Cortex of kidney (tissue), 1 donor: ENCODE measurements at places on chromosomes 11 and 22.

GRCh38 chr11:105829084-105829483, 193.0 kb downstream of the MSANTD4 start:
- DNase-seq, result no peak

- DNase-seq, result no peak
These were observed 2.7 kb downstream of the CD5 start for GRCh38 chr11:61104963-61105362.

- DNase-seq, result no peak
These were observed 66.7 kb downstream of the EFCAB6 start for GRCh38 chr22:43745411-43745770.

- no peak for DNase-seq
These were observed 7.4 kb downstream of the WEE1 start for GRCh38 chr11:9580894-9581293.

- no peak for DNase-seq
These were observed 114.9 kb downstream of the KCNQ1 start for GRCh38 chr11:2559527-2560311.

DNA sequence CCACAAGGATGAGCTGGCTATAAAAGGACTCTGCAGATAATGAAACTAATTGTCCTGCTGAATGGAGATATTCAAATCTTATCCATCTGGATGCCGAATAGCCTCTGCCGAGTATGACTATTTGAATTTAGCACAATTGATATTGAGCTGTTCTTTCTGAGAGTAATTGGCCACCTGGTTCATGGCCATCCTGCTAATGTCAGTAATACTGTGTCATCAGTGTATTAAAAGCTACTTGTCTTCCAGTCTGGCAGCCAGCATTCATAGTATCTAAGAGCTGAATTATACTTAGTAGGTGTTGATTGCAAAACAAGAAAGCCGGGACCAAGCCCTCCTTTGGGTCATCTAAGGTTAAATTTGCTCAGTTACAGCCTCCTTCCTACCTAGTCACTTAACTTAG, 310.7 kb upstream of the NCAM1 start:
- no peak for DNase-seq

DNA sequence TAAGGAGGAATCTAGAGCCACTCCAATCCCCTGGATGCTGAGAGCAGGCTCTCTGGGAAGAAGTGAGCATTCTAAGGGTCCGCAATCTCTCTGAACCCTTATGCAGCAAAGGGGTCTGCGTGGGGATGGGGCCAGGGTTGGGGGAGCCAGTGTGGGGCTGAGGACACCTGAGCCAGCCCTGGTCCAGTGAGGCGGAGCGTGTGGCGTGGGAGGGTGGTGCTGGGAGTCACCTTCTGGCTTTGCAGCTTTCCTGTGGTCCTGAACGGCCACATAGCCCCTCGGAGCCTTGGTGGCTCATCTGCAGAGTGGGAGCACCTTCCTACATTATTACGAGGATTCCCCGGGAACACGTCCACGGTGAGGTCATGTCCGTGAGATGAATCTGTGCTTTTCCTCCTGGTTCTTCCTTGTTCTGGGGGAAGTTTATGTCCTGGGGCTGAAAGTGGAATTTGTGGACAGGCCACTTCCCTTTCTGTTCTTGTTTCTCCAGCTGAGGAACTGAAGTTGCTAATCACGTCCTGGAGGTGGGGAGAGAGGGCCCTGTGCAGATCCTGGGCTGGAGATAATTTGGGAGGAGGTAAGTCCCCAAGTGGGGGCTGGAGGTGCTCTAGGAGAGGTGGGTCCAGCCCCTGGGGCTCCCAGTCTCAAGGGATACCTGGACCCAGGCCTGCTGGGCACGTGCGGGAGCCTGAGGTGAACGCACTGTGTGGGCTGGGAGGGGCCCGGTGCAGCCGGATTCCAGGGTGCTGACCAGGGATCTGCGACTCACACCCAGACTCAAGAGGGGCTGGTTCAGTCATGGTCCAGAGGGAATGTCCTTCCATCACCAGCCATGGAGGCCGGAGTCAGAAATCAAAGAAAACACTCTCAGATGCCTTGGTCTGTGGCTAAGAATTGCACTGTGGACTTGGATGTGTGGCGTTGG, 6.1 kb downstream of the MRGPRE start:
- DNase-seq, result no peak

DNA sequence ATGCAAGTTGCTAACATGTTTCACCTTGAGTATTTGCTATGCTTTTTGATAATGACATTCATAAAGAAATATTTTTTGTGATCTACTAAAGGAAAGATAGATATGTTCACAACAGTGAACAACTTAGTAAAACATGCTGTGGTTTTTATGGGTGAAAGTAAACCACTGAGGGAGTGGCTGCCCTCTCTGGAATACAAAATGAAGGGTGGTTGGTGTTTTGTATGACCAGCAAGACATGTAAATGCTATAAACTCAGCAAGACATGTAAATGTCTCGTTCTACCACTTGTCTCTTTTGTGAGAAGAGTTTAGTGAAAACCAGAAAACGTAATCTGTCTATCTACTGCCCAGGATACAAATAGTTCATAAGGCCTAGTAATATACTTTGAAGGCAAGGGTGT, 7.6 kb upstream of the AMPD3 start:
- DNase-seq, result no peak

DNA sequence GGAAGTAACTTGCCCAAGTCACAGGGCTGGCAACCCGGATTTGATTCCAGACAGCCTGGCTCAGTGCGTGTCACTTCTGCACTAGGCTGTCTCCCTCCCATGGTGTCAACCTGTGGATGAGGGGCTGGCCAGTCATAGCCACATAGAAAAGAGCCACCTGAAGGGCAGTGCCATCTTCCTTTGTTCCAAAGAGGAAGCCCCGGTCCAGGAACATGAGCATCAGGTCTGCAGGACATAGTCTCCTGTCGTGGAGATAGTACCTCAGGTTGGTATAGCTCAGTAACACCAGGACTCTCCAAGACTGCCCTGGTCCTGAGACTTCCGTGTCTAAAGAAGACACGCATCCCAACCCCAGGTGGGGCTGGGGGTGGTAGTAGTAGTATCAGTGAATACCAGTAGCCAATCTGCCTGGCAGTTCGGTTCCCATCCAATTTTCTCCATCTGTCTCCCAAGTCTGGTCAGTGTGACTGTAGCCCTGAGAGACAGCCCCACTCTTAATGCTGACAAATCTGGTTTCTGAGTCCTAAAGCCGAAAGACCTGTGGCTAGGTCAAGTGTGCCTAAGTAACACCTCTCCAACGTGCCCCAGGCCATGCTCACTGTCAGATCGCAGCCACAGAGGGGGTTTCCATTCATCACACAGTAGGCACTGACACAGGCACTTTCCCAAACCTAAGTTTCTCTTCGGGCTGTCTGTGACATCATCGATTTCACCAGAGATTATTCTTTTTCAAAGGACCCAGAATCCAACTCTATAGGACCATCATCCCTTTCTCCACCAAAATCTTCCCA, 33.1 kb downstream of the C11orf58 start:
- no peak for DNase-seq

- no peak for DNase-seq
These were observed 119.2 kb downstream of the FEZ1 start for GRCh38 chr11:125376856-125377255.

DNA sequence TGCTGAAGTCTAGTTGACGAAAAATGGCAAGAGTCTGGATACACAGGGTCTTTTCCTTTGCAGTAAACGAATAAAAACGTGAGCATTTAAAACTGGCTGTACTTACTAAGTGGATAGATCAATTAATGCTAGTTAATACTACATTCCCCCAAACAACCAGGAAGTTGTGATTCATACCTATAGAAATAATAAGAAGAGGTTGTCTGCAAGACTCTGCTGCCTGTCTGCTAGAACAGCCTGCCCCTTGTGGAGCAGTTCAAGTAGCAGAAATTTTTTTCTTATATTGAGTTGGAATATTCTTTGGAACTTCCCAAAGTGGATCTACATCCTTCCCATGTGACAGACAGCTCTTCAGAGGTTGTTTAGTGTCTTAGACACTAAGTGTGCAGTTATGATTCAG, 86.8 kb downstream of the TEAD1 start:
- no peak for DNase-seq

GRCh38 chr11:75594211-75594610, 32.2 kb downstream of the SERPINH1 start:
- no peak for DNase-seq

- DNase-seq, result no peak
These were observed 13.9 kb downstream of the RTN4RL2 start for GRCh38 chr11:57474017-57474802.

GRCh38 chr11:95764267-95764898, 25.2 kb downstream of the FAM76B start:
- DNase-seq, result no peak

GRCh38 chr11:125618383-125618782, 6.6 kb upstream of the CHEK1 start:
- no peak for DNase-seq

- DNase-seq, result no peak
These were observed 7.6 kb downstream of the MAML2 start for GRCh38 chr11:96335388-96335787.

DNA sequence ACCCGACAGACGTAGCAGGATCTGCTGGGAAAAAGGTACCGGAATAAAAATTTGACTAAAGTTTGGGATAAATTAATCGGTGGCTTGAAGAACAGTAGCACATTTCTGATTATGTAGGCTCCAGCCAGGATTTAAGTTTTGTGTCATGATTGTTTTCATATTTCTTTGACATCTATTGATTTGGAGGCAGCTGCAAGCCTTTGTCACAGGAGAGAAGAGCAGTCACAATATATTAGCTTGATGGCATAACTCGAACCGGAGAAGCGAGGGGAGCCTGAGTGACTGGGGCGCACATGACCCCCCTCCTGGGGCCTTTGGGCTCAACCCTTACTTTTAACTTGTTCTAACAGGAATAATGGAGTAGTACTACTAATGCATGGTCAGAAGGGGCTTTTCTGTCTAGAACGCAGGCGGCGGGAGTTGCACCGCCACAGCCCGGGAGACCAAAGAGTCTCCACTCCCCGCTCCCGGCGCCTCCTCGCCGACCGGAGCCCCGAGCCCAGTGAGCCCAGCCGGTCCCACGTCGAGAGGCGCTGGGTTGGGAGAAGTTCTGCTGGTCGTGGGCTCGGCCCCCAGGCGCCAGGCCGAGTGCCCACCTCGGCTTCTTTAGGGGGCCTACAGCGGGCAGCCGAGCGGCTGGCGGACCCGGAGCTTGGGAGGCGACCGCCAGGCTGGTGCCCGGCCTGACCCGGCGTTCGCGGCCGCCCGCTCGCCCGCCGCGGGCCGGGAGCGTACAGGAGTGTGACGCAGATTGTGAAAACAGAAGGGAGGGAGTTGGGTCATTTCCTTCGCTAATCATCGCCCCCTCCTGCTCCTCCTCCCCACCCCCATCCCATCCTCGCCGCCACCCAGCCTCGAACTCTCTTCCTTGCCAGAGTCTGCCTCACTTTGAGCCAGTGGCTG, 15.7 kb upstream of the PAX6 start:
- no peak for DNase-seq

- DNase-seq, result no peak
These were observed at the start of gene MEI1 for GRCh38 chr22:41699264-41700107. Gene MEI1, plus strand, starts transcription at chr22:41699503. Its CDS starts 36 bp downstream, at chr22:41699539.

GRCh38 chr22:39839204-39839603, 54.4 kb downstream of the ENTHD1 start:
- DNase-seq, result no peak

DNA sequence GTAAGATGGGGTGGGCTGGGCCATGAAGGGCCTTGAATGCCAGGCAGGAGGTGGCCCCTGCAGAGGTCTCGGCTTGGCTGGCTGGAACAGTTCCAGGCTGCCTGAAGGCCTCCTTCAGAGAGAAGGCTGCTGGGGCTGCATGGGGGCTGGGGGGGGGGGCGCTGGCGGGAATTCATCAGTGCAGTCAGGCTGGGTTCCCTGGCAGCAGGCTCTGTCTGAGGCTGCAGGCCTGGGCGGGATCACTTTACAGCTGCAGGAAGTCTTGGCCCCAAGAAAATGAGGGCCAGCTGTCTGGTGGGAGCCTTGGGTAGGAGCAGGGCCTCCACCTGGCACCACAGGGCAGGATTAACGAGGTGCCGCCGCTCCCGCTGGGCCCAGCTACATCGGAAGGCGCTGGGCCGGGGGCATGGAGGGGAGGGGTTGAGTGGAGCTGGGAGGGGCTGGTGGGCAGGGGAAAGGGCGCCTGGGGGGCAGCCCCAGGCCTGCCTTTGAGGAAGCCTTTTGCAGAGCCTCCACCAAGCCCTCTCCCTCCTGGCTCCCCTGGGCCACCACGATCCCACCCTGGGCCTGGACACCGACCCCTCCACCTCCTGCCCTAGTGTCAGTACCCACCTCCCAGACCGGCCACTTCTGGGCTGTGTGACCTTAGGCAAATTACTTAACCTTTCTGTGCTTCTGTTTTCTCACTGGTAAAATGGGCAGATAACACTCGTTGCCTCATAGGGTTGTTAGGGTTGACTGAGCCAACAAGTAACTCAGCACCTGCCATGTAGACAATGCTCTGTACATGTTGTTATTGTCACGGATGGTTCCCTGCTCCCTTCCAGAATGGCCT, 31.0 kb upstream of the HMOX1 start:
- no peak for DNase-seq
